RWPE1 (cell line): ENCODE measurements at places on chromosomes 13 and 19.

DNA sequence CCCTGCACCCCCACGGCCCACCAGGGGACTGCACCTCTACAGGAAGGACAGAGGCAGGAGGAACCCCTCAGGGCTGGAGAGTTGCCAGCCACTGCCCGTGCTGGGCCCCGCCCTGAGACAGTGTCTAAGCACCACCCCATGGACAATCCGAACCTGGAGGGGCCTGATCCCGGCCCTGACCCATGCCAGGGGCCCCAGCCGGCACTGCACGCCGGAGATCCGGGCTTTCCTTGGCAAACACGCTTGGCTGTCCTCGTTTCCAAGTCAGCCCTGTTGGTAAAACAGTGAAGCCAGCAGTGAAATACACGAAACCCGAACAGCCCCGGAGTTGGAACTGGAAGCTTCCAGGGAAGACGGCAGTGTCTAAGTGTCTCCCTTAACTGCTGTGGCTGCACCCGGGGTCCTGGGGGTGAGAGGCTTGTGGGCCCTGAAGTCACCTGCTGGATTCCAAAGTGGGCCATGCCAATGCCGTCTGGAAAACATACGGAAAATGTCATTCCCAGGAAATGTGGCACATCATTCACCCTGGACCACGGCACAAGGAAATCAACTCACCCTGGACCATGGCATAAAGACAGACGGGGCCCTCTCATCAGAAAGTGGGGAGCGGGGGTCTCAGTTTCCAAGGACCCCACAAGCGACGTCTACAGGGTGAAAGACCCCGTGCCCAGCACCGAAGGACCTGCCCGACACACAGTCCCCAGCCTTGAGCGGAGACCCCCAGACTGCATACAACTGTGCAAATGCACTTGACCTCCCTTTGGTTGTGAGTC lies 30.9 kb downstream of the RASA3 start:
- no peak for DNase-seq

GRCh38 chr13:26989261-26989956 lies 182.2 kb downstream of the USP12 start:
- no peak for DNase-seq

DNA sequence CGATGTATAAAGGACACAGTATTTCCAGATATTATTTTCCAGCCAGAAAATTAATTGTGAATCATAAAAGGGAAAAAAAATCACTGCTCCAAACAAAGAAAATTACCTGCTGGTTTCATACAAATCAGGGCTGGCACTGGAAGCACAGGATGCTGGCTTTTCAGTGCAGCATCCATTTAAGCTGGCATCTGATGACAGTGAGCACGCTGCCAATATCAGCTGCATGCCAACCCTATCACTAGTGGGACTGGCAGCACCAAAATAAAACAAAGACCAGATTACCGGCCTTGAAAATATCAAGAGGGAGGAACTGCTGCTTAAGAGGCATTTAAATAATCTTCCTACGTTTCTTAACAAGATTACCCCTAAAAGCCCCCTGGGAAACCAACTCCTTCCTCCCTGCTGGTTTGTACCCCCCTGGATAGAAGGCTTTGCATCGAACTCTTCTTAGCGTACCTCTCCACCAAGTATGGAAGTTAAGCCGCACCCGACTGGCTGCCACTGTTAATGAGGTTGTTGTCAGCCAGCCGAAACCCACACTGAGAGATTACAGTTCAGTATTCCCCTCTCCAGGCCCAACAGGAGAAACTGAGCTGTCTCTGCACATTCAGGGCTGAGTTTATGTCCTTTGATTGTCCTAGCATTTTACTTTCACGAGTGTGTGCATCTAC lies 257.8 kb downstream of the EFNB2 start:
- no peak for DNase-seq

DNA sequence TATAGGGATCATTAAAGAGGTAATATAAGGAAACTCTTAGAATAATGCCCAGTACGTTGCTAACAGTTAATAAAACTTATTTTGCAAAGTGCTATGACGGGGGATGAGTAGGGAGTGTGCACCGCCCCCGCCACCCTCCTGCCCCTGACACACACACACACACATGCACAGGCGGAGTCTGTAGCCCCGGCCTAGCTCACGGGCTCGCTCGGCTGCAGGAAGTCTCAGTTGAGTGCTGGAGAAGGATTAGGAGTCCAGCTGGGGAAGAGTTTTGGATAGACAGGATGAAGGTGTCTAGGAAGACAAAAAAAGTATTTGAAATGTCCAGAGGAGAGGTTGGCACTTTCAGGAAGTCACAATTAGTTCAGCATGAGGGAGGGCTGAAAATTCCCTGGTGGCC lies 21.5 kb downstream of the GSX1 start:
- DNase-seq: no peak

GRCh38 chr19:47315125-47315821 lies 5.6 kb downstream of the C5AR1 start:
- DNase-seq: peak; percentile 94

GRCh38 chr19:44807162-44807561 lies 1.7 kb upstream of the BCAM start:
- peak; percentile 88 for DNase-seq
